Effector memory CD4-positive, alpha-beta T cell (primary cell): ENCODE measurements at places on chromosomes 3 and 15.

DNA sequence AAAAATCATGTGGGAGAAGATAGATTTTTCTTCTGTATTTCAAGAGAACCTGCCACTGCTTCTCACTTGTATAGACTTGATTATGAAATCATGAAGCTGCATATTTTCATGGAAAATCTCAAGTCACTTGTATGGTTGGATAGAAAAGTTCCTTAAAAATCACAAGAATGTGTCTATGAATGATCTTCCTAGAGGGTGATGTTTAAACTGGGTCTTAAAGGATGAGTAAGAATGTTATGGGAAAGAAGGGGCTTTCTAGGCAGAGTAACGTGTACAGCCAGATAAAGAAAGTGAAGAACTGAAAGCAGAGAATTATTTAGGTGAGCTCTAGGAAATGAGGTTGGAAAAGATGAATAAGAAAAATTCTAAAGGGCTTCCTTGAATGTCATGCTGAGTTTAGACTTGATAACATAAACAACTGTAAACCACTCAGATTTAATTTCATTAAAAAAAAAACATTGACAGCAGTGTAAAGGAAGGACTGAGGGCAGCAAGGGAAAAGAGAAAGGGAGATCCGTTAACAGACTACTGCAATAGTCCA is 5.0 kb downstream of the CD47 start:
- DNase-seq = no peak

- DNase-seq = no peak
Measured at GRCh38 chr3:62708638-62709373, 166.4 kb downstream of the CADPS start.

DNA sequence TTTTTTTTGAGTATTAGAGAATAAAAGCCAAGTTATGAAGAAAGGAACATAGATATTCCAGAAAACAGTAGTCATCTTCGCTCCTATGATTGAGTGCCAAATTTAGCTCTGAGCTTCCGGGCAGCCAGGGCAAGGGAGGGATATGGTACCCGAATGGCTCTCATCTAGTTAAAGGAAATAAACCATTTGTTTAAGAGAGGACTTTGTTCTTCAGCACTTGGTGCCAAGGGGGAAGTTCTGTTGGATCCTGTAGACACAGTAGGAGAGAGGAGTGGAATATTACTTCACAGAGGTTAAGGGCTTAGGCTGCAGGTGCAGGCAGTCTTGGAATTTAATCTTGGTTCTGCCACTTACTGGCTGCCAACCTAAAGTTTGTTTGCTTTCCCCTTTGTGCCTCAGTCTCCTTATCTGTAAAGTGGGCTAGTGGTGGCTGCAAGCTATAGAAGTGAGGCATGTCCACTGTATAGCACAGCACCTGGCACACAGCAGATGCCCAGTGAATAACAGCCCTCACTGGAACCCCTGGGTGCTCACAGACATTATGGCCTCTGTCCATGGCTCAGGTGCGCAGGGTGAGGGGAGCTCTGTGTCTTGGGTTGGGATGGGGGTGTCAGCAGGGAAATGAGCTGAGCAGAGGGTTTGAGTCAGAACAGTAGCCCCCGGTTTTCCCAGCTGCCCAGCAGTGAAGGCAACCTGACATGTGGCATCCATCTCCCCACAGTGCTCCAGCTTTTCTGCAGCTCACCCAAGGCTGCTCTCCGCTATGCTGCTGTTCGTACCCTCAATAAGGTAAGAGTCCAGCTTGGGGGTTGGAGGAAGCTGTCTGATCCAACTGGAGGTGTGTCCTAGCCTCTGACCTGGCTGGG is 10.4 kb downstream of the COPG1 start:
- no peak for DNase-seq

GRCh38 chr3:58299075-58299474 is 7.0 kb upstream of the RPP14 start:
- no peak for DNase-seq

GRCh38 chr3:156543043-156543555 is 11.8 kb downstream of the SSR3 start:
- no peak for DNase-seq

GRCh38 chr15:88874684-88875083 is 20.7 kb downstream of the HAPLN3 start:
- no peak for DNase-seq

- DNase-seq = no peak
Measured at GRCh38 chr3:150830094-150830681, 67.2 kb upstream of the SIAH2 start.

GRCh38 chr3:142993958-142994442 is 7.4 kb upstream of the U2SURP start:
- DNase-seq = peak; percentile 26

GRCh38 chr3:115638241-115638640 is 14.9 kb downstream of the GAP43 start:
- no peak for DNase-seq

DNA sequence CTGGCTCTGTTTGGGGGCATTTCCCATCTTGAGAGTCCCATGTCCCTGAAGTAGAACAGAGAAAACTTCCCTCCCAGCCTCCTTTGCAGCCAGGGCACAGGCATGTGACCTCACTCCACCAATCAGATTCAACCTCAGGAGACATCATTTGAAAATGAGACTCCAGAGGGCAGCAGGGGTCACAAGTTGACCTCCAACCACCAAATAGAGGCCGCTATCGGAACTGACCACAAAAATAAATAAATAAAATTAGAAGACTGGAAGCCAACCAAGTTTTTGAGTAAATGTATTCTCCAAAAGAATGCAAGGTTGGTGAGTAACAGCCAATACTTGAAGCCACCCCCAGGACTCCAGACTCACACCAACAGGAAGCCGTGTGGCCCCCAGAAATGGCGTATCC is 106.5 kb downstream of the CHSY1 start:
- DNase-seq = no peak

DNA sequence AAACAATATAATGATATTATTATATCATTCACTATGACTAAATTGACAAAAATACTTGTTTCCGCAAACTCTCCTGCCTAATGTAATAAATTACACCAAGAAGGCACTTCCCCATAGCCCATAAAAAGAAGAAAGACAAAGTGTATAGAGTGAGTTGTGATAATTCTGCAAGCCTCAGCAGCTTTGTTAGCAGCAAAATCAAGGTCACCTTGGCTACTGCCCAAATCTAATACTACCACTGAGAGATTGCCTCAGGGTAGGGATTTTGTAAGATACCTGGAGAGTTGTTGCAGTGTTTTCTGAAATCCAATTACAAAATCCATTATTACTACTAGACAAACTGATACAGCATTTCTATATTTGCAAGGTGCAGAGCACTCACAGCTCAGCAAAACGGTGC is 503.5 kb downstream of the FGF12 start:
- no peak for DNase-seq

GRCh38 chr15:53618461-53618860 is 141.0 kb downstream of the WDR72 start:
- no peak for DNase-seq

DNA sequence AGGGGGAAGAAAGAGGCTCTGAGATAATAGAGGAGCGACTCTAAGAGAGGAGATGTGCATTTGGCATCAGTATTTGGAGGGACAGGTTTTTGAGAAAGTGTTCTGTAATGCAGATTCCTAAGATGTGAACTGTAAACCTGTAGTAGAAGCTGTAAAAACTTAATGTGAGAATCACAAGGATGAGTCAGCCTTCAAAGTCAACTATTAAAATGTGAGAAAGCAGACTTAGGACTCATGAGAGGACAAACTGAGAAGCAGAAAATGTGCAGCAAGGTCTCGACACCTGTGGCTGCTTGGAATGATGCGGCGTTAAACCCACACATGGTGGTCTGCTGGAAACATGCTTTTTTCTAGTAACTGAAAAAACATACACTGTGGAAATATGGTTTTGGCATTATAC is 36.0 kb downstream of the USP13 start:
- DNase-seq = no peak

DNA sequence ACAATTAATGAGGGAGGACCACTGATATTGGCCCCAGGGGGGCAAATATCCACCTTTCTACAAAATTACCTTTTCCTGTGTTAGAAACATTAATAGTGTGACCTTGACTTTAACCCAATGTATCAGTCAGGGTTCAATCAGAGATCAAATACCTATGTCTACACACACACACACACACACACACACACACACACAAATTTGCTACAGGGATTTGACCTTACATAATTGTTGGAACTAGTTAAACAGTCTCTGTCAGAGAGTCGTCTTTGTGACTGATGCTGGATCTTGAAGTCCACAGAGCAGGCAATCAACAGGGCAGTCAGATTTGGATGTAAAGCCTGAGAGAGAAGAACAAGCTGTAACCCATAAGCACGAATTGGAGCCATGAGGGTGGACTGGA is 32.5 kb downstream of the TM4SF4 start:
- DNase-seq = no peak

- DNase-seq = no peak
Measured at GRCh38 chr15:35061825-35062737, 23.0 kb downstream of the NANOGP8 start.

DNA sequence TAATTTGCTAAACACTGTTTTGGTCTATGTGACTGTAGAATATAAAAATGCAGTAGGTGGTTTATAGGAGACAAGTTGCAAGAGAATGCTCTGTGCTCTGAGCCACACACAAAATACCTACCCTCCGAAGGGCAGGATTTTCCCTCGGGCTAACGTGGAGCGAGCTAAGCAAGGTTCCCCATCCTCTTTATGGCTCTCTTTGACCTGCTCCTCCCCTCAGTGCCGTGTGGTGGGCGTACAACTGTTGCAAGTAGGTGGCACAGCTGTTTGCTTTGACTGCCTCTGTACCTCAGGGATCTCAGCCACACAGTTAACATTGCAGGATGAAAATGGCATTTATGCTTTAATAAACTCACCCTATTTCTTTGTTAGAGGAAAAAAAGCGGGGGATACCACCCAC is 339.1 kb downstream of the SATB1 start:
- no peak for DNase-seq

- DNase-seq = no peak
Measured at GRCh38 chr3:194606941-194607340, 26.3 kb downstream of the TMEM44 start.

DNA sequence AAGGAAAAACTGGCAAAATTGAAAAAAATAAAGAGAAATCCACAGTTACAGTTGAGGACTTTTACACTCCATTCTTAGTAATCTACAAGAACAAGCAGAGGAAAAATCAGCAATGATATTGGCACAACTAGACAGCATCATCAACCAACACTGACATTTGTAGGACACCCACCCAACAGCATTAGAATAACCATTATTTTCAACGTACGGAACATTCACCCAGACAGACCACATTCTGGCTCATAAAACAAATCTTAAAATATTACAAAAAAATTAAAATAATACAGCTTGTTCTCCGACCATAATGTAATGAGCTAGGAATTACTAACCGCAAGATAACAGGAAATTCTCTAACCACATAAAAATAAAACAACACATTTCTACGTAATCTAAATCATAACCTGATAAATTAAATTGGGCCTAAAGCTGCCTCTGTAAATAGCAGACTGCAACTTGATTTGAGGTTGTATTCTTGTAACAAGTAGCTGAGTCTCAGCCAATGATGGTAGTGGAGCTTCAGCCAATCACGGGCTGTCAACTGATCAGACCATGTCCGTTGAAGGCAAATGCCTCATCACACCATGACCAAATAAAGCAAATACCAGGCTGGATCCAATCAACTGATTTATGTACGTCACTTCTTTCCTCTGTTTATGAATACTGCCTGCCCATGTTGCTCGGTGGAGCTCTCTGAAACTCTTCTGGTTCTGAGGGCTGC is 9.2 kb downstream of the PLSCR4 start:
- no peak for DNase-seq

- DNase-seq = no peak
Measured at GRCh38 chr3:195803289-195803908, 8.3 kb downstream of the MUC4 start.

- no peak for DNase-seq
Measured at GRCh38 chr3:144763878-144764454, 792.3 kb downstream of the DIPK2A start.

- DNase-seq = no peak
Measured at GRCh38 chr3:142944342-142944741, 19.1 kb downstream of the PAQR9 start.

DNA sequence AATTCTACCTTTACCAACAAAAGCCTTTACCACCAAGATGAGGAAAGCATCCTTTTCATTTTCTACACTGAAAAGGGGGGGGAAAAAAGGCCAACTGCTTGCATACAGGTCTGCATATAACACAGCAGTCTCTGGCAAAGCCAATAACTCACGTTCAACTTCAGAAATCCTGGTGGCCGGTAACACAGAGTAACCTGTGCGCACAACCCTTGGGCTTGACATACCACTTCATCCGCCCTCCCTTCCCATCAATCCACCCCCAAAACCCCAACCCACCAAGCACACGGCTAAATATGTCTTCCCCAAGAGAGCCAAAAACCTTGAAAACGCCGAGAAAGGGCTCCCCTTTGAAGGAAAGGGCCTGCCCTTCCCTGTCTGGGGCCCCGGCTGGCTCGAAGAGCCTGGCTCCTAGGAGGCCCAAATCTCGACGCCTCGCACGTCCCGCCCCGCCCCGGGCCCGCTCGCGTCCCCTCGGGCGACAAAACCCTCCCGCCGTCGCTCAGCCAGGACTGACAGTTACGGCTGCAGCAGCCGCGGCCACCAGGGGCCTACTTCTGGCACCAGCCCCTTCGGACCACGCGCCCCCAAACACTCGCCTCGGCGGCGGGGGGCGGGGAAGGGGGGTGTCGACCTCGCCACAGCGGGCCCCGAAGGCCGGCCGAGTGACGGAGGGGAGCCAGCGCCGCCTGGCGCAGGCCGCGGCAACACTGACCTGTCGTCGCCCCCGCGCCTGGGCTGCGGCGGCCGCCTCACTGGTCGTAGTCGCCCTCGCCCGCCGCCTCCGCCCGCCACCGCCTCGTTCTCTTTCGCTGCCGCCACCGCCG is 835 bp downstream of the UBE3A start:
- DNase-seq = peak; percentile 18

- no peak for DNase-seq
Measured at GRCh38 chr15:60400944-60401343, 3.2 kb upstream of the ANXA2 start.

- no peak for DNase-seq
Measured at GRCh38 chr3:186589121-186589520, 18.6 kb downstream of the DNAJB11 start.

- DNase-seq = no peak
Measured at GRCh38 chr15:34699968-34700640, 54.7 kb downstream of the GJD2 start.

- no peak for DNase-seq
Measured at GRCh38 chr15:38470816-38471215, 16.9 kb downstream of the FAM98B start.

- no peak for DNase-seq
Measured at GRCh38 chr3:6362406-6362805, 498.5 kb upstream of the GRM7 start.

GRCh38 chr3:17190353-17191078 is 305.8 kb downstream of the PLCL2 start:
- DNase-seq = no peak
